ENCODE measurements at places on chromosomes 16 and 17.

GRCh38 chr17:16930571-16931317, 41.2 kb downstream of the TNFRSF13B start:
- DNase-seq: no peak

GRCh38 chr16:29849505-29849904, 13.5 kb downstream of the CDIPT start:
- DNase-seq: no peak

DNA sequence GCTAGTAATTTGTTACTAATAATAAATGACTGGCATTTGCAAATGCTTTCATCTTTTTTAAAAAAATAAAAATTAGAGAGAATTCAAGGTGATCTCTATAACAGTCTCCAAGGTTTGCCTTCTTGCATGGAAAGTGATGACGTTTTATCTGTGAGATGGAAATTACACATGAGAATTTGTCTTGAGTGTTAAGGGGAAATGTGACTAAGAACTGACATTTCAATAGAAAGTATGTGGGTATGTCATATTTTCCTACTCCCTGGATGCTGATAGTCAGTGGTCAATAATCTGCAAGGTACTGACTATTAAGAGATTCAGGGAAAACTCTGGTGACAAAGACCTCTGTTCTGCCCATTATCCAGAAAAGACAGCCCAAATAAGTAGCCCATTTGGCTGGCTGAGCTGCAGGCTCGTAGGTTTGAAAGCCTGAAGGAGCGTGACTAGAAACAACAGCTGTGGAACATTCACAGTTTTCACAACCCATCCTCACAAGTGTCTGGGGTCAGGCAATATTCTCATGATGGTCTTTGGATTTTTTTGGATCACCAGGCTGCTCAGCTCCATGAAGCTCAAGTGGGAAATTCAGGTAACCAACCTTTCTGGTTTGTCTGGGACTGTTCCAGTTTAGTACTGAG, 49.7 kb upstream of the WSCD1 start:
- no peak for DNase-seq

DNA sequence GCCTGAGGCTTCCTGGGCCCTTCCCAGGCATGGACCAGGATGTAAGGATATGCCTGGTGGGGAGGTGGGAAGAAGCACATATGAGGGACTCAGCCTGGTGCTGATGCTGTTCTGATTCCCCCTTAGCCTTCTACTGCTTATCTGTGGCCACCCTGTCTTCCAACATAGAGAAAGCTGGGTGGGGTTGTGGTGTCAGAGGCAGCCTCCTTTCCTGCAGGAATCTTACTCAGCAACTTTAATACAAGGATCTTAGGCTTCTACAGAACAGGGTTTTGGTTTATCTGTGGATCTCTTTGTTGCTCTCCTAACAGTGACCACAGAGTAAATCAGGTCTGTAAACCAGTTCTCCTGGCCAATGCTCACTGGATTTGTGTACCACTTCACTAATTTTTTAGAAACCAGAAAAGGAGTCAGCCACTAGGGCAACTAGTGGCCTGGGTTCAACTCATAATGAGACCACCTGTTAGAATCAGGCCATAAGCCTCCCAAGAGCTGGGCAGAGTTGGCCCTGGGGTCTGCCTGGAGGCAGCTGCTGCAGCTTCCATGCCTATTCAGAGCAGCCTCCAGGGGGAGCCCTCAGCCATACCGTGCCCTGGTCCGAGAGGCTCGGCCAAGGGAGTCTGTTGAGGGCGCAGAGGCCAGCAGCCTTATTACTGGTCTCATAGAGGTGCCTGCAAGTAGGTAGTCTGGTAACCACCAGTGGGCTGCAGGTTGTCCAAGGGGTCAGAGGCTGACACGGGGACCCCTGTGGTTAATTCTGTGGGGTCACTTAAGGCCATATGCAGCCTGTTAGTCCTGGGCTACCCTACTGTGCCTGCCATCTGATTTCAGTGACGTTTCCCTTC, 7.1 kb downstream of the HAS3 start:
- DNase-seq: peak; percentile 52

- no peak for DNase-seq
These were observed 34.8 kb downstream of the RPGRIP1L start for GRCh38 chr16:53668869-53669268.

GRCh38 chr16:13517841-13518240, 402.1 kb upstream of the ERCC4 start:
- no peak for DNase-seq

DNA sequence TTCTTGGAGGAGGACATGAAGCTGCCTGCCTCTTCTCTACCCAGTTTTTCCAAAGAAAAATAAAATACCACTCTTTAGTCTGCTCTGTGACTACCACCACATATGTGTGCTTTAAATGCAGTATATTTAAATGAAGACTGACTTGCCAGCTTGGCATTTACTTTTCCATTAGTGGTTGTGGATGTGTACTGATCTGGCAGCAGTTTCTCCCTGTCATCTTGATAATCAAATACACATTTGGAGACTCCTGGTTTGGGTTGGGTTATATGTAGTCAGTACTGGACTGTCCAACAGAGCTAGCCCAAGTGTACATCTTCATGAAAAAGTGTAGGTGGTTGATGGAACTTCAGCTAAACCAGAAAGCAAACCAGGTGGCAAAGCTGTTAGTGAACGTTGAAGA, 19.9 kb downstream of the COX10 start:
- no peak for DNase-seq

- DNase-seq: no peak
These were observed 19.3 kb upstream of the NSMCE1 start for GRCh38 chr16:27287887-27288286.

GRCh38 chr17:19705771-19706770, 10.3 kb downstream of the SLC47A2 start:
- DNase-seq: no peak

DNA sequence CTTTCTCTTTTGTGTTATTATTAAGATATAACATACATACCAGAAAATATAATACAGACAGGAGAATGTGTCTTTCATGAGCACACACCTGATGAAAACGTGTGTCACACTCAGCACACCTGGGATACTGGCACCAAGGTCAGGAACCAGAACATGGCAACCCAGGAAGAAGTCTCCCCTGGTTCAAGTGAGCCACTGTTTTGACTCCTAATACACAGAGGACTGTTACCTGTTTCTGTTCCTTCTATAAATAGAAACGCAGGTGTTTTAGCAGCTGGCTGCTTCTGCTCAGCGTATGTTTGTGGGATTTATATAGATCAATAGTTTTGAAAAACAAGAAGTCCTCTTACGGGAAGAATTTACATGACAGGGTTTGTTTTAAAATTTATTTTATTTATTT, 3.5 kb downstream of the SEC14L1 start:
- DNase-seq: no peak

DNA sequence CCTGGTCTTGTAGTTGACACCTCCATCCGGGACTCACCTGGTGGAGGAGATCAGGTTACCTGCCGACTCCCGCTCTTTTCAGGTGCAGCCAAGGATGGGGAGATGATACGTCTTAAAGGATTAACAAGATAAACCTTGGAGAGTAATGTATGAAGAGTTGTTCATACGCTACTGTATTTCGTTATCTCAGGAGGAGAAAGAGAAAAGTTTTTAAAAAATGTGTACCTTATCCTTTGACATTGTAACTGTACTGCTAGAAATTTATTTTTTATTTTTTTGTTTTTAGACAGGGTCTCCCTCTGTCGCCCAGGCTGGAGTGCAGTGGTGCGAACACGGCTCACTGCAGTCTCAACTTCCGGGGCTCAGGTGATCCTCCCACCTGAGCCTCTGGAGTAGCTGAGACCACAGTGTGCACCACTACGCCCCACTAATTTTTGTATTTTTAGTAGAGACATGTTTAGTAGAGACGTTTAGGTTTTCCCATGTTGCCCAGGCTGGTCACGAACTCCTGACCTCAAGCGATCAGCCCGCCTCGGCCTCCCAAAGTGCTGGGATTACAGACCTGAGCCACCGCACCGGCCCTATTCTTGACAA, 764 bp upstream of the SMURF2 start:
- no peak for DNase-seq

- DNase-seq: no peak
These were observed 185.2 kb downstream of the C16orf95 start for GRCh38 chr16:87131996-87132345.

DNA sequence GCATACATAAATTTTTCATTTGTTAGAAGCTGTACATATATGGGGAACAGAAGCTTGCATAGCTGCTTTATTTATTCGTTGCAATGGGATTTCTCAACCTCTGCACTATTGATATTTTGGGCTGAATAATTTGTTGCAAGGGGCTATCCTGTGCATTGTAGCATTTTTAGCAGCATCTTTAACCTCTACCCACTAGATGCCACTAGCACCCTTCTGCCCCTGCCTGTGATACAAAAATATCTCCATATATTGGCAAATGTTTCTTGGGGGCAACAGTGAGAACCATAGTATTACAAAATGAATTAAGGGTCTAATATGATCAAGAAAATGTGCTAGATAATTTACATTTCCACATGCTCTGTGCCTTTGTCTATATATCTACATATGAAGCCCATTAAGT, 1401.0 kb downstream of the CDH11 start:
- DNase-seq: no peak

DNA sequence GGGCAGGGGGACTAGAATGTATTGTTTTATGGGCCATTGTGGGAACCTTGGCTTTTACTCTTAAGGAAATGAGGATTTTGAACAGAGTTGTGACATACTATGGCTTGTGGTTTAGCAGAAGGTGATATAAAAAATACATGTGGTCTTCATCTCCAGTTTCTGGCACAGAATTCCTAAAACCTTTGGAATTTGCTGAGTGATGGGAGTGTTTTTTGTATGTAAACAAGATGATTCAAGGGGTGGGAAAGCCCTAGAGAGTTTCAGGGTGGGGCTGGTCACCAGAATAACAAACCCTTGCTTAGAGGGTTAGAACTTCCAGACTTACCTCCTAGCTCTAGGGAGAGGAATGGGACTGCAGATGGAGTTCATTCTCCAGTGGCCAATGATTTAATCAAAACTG, 316.1 kb downstream of the PHKB start:
- DNase-seq: peak; percentile 51

DNA sequence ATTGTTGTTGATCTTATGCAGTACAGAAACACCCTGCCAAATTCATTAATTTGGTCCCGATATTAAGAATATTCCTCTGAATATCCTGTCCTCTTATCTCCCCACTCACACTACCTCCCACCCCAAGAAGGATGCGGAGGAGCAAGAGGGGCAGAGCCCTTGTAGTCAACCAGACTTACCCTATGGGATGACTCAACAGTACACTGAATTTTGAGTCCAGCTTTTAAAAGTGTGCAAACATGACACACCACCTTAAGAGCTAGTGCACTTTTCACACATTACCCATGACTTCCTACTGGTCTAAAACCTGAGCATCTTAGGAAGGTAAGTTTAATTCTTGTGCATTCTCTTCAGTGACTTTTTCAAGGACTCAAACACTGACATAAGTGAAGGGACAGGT, 9.5 kb downstream of the USP22 start:
- no peak for DNase-seq

- DNase-seq: no peak
These were observed 173.7 kb upstream of the HS3ST3A1 start for GRCh38 chr17:13775450-13775849.

- no peak for DNase-seq
These were observed 31.3 kb upstream of the TAC4 start for GRCh38 chr17:49878931-49879904.

GRCh38 chr17:55116440-55116914, 147.9 kb downstream of the STXBP4 start:
- no peak for DNase-seq

GRCh38 chr16:86101137-86101896, 202.4 kb downstream of the IRF8 start:
- no peak for DNase-seq

DNA sequence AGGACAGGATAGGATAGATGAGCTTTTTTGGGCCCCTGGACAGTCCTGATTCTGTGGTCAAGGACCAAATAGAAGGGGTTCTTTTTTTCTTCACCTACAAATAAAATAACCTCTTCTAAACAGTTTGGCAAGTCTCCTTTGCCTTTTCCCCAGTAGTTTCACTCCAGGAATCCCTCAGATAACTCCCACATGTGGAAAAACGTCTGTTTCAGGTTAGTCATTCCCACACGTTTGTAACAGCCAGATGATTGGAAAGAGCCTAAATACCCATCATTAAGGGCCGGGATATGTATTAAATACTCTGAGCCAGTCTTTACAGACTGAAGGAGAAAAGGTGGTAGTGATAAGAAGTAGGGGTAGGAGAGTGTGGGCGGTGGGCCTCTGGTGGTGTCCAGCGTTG, 58.3 kb downstream of the PLD6 start:
- DNase-seq: no peak

- no peak for DNase-seq
These were observed 10.8 kb upstream of the LPCAT2 start for GRCh38 chr16:55498101-55498500.

- DNase-seq: peak; percentile 60
These were observed 9.1 kb upstream of the MAPK8IP3 start for GRCh38 chr16:1696863-1697262.

GRCh38 chr17:82291582-82292250, 18.2 kb upstream of the CSNK1D start:
- no peak for DNase-seq

DNA sequence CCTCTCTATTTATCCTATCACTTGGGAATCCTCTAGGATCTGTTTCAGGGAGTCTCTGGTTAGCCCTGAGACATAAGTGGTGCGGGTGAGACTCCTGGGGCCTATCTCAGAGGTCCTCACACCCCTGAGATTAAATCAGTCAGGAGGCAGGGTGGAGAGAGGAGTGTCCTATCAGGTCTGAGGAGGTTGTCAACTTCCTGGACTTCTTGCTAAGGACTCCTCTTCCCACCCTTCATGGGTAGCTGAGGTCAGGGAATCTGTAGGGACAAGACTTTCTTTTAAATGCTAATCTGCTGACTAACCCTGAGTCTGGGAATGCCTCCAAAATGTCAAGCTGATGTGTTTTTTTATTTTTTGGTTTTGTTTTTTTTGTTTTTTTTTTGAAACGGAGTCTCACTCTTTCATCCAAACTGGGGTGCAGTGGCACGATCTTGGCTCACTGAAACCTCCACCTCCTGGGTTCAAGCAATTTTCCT, 6.6 kb upstream of the ARMC5 start:
- peak; percentile 94 for DNase-seq

- DNase-seq: no peak
These were observed 5.0 kb upstream of the CACNG5 start for GRCh38 chr17:66829883-66830282.

- DNase-seq: peak; percentile 64
These were observed 30.8 kb downstream of the BEAN1 start for GRCh38 chr16:66457888-66458287.

- DNase-seq: no peak
These were observed 16.8 kb downstream of the ANKS4B start for GRCh38 chr16:21250072-21250923.

- peak; percentile 58 for DNase-seq
These were observed 61.8 kb downstream of the DNAH3 start for GRCh38 chr16:21088646-21089538.

DNA sequence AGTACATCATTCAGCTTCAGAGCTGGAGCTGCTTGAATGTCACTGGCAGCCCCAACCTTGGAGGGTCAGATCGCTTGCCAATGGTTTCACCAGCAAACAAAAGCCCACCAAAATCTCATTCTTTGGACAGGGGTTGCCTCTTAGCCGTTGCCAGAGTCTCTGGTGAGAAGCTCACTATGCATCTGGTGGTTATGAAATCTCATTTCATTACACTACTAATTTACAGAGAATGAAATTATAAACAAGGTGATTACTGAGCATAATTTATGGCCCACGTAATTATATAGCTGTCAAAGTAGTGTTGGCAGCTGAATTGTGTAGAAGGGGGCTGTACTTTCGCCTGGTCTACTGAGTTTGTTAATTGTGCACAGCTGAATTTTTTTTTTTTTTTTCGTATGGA, 688.9 kb upstream of the KIF2B start:
- DNase-seq: no peak

GRCh38 chr17:56186222-56186786, 33.0 kb downstream of the ANKFN1 start:
- peak; percentile 98 for DNase-seq

Measured in EL (cell line).